ENCODE measurements at places on chromosomes 13 and 19.

- no peak for DNase-seq
Observed at GRCh38 chr13:47415048-47415447, 518.2 kb upstream of the HTR2A start.

DNA sequence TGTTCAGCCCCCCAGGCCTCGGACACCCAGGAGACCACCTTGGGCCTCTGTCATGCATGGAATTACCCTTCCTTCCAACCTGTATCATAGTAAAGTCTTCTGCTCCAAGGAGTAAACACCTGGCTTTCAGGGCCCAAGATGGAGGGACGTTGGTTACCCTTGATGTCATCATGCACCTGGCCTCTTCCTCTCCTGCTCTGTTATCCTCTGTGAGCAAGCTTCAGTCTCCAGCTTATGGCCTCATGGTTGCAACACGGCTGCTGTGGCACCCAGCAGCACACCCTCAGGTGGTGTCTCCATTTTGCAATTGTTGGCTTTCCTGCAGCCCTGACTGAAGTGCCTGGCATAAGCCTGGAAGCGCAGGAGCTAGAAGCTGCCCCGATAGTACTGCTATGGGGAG, 4.0 kb upstream of the OVOL3 start:
- DNase-seq: no peak

- DNase-seq: no peak
Observed at GRCh38 chr19:42538841-42539709, 10.8 kb upstream of the CEACAM1 start.

GRCh38 chr19:53045536-53045935, 996 bp downstream of the ERVV-2 start:
- DNase-seq: no peak

DNA sequence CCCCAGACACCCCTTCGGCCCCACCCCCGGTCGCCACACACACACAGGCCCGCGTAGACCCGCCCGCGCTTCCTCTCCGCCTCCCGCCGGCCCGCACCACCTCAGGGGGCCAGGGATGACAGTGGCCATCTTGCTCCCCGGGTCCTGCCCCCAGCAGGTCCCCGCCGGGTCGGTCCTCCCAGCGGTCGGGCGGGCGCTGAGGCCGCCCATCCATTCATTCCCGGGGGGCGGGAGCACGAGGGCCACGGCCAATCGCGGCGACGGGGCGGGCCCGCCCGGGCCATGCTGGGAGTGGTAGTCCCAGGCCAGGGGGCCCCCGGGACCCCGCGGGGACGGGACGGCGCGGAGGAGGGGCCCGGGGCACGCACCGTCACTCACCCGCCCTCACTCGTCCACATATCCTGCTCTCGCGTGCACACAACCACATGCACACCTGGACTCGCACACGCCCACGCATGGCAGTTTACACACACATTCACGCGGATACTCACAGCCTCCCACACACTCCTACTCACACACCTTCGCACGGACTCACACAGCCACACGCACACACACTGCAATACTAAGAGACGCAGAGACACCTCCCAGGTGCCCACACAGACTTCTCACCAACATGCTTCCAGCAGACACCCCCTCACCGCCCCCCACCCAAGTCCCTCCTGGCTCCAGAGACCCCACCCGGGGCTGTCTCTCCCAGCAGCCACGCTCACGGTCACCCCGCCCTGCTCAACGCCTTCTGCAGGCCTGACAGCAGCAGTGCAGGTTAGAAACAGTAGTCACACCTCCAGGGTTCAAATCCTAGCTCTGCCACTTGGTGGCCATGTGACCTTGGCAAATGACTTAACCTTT, at the start of gene DPF1:
DPF1 (minus strand) TSS at position 209 of the 849 bp plus-strand sequence; CDS start at position 129, 80 bp downstream.
- peak; percentile 56 for DNase-seq

GRCh38 chr13:35345992-35346391, 130.5 kb downstream of the MAB21L1 start:
- no peak for DNase-seq

- DNase-seq: no peak
Observed at GRCh38 chr13:91576590-91576989, 178.2 kb downstream of the GPC5 start.

DNA sequence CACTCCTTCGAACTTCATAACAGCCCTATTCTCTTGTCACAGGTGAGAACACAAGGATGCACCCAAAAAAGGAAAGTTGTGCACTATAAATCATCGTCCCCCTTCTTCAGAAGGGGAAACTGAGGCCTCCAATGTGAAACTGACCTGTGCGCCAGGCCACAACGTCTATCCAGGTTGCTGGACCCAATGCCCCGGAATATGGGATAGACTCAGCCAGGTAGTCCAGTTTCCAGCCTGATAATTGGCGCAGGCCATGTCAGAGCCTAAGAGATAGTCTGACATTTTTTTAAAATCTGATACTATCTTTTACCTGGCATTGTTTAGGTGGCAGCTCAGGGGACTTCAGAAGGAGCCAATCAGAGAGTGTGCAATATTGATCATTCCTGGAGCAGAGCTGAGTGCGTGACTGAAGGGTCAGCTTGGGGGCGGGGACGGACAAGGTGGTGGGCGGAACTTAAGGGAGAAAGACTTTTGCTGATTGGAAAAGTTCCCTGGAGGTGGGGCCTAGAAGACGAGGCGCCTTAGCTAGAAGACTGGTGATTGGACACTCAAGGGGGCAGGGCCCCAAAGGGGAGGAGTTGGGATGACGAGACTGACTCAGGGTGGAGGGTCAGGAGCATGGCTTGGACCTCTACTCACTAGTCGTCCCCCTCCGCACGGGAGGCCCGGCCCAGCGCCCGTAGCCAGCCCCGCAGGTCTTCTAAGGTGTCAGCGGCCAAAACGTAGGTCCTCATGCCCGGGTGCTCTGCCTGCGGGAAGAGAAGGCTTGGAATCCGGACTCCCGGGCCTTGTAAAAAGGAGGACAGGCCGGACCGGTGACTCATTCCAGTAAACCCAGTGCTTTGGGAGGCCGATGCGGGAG, 8.5 kb downstream of the PLEKHA4 start:
- no peak for DNase-seq

GRCh38 chr13:52706081-52706480, 33.5 kb downstream of the CNMD start:
- no peak for DNase-seq

- DNase-seq: no peak
Observed at GRCh38 chr19:34669305-34669704, 7.7 kb downstream of the SCGB2B2 start.

GRCh38 chr19:55306712-55307111, 18.4 kb downstream of the TMEM150B start:
- DNase-seq: no peak

DNA sequence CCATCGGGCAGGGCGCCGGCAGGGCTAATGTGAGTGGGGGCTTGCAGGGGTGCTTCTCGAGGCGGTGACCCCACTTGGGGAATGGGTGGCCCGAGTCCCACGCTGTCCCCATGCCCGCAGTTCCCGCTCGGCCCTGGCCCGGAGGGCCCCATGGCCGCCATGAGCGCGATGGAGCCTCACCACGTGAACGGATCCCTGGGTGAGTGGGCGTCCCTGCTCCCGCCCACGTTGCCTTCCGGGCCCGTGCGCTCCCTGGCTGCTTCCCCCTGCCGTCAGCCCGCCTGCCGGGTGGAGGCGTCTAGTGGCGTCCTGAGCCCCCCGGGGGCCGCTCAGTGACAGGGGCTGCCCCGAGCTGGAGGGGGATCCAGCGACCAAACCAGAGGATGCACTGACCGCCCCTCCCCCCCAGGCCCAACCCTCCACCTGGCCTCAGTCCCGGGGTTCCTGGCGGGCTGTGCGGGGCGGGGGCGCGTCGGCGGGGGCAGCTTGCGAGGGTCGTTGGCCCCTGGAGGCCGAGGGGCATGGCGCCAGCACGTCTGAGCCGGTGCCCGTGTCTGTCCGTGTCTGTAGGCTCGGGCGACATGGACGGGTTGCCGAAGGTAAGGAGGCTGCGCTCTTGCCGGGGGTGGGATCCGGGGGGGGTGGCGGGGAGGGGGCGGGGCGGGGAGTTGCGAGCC, 4.8 kb downstream of the ISYNA1 start:
- DNase-seq: no peak

GRCh38 chr13:31100721-31101120, 61.0 kb downstream of the HSPH1 start:
- DNase-seq: no peak

- no peak for DNase-seq
Observed at GRCh38 chr13:50196118-50196517, 180.9 kb downstream of the KCNRG start.

DNA sequence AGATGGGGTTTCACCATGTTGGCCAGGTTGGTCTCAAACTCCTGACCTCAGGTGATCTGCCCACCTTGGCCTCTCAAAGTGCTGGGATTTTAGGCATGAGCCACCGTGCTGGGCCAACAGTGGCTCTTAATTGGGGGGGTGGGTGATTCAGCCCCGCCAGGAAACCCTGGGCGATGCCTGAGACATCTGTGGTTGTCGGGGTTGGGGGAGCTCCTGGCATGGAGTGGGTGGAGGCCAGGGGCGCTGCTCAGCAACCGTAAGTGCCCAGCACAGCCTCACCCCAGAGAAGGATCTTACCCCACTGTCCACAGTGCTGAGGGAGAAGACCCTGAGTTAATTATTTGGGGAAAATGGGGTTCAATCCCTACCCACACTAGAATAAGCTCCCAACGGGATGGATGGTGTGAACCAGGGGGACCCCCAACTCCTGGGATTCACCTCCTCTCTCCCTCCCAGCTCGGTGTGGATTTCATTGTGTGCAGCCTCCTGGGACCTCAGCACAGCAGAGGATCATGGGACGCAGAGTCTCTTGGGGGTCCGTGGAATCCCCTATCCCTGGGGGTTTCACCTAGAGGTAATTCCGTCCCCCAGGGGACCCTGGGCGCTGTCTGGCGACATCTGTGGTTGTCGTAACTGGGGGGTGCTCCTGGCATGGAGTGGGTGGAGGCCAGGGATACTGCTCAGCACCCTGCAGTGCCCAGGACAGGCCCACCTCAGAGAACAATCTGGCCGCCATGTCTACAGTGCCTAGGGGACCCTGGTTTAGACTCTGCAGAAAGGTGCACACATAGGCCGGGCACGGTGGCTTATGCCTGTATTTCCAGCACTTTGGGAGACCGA, 68.9 kb downstream of the GADD45B start:
- DNase-seq: no peak

DNA sequence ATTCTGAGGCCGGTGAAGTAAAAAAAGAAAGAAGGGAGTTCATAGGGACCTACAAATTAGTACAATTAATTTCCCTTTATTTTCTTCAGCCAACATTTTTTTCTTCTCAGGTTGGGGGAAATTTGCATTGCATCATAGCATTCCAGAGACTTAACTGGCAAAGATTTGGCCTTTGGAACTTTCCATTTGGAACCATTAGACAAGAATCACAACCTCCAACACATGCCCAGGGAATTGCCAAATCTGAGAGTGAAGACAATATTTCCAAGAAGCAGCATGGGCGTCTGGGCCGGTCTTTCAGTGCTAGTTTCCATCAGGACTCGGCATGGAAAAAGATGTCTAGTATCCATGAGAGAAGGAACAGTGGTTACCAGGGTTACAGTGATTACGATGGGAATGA, 6.4 kb upstream of the ERCC5 start:
- DNase-seq: peak; percentile 25

DNA sequence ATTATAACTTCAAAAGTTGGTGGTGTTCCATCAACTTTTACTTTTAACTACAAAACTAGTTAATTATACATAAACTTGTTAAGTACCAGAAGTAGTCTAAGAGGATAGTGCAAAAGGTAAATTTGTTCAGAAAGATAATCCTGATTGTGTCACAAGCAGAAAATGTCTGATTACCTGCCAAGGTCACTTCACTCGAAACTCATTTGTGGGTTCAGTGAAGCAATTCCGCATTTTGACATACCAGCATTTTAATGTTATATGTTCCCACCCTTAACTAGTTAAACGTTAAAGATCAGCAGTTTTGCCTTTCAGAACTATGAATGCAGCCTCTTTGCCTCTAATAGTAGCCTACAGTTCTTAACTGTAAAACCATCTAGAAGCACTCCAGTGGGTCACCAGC, 5.6 kb downstream of the EDNRB start:
- DNase-seq: no peak

DNA sequence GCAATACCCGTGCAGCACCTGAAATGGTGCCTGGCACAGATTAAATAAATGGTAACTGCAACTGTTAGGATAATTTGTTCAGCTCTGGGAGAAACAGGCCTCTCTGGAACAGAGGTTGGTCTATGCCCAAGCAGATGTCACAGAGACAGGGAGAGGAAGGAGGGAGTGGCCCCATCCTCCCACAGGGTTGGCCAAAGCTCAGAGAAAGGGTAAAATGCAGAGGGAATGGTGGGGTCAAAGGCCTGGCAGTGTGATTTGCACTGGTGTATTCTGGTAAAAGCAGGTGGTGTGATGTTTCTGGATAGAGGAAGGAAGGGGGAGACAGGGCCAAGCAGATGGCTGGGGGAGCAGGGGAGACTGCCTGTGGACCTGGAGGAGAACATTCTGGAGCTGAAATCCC, 9.4 kb downstream of the ZSCAN22 start:
- no peak for DNase-seq

- no peak for DNase-seq
Observed at GRCh38 chr13:36509369-36509768, 77.1 kb downstream of the CCNA1 start.

DNA sequence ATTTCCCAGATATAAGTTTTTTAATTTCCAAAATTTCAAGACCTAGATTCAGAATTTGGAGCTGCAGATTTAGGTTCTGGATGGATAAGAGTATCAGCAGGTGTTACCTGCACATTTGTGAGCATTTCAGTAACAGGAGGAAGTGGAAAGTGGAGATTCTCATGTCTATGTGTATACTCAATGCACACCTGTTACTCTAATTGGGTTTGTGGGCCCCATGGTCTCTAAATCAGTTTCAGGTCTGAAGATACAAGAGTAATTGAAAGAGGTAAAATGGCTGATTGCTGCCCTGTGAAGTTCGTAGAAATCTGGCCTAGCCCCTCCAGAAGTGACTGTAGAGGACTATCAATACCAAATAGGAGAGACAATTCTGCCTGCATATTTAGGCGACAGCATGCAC, 13.9 kb downstream of the ZNF675 start:
- DNase-seq: no peak

Data from IMR-90 (cell line).